ENCODE measurements at places on chromosomes 12 and 14.

DNA sequence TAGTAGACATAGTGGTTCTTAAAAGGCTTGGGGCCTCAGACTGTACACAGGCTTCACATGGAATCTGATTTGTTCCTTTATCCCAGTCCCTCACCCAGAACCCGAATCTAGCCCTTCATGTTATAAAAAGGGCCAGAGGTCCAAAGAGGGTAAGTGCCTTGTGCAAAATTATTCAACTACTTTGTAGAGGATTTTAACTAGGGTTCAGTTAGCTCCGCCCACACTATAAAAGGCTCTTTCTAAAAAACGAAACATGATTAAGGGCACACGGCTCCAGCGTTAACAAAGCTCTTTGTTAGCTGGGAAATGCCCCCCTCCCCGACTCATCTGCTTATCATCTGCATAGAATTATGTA lies 3.2 kb upstream of the SOCS2 start:
- H3K4me3 ChIP-seq, result peak overlapping the region; percentile 27
- no peaks in the 10 kb centered on the region for H3K27me3 ChIP-seq
- DNase-seq, result no peak
- H3K27ac ChIP-seq, result no peak overlapping the region

GRCh38 chr14:76771437-76771980 lies 10.2 kb downstream of the VASH1 start:
- no peak overlapping the region for H3K4me3 ChIP-seq
- DNase-seq, result peak; percentile 6
- no peaks in the 10 kb centered on the region for H3K36me3 ChIP-seq
- no peaks in the 10 kb centered on the region for H3K27me3 ChIP-seq

DNA sequence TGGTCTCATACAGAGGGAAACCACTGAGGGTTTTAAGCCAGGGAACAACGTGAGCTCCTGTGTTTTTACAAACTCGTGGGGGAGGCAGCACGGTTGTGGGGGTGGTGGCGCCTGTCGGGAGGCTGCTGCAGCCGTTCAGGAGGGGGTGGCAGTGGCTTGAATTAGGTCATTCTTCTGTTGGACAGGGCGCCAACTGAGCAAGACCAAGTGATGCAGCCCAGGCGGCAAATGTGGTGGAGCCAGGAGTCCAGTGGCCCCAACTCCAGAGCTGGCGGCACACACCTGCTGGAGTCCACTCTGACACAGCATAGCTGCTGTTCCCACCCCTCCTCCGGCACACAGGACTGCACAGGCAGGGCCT lies 27.8 kb downstream of the FBRSL1 start:
- no peaks in the 10 kb centered on the region for H3K4me1 ChIP-seq
- no peaks in the 10 kb centered on the region for H3K27me3 ChIP-seq
- no peak overlapping the region for H3K27ac ChIP-seq
- DNase-seq, result no peak
- H3K4me3 ChIP-seq, result no peak overlapping the region

- H3K4me3 ChIP-seq, result no peak overlapping the region
- no peak for DNase-seq
- no peaks in the 10 kb centered on the region for H3K36me3 ChIP-seq
- no peaks in the 10 kb centered on the region for H3K27me3 ChIP-seq
Measured at GRCh38 chr14:95314609-95315008, 5.1 kb downstream of the CLMN start.

- H3K4me3 ChIP-seq, result no peak overlapping the region
- no peaks in the 10 kb centered on the region for H3K36me3 ChIP-seq
- H3K27me3 ChIP-seq, result no peaks in the 10 kb centered on the region
- peaks cover 7% of the 10 kb centered on the region for H3K4me1 ChIP-seq
- no peak overlapping the region for H3K27ac ChIP-seq
Measured at GRCh38 chr12:106304797-106305196, 2.3 kb downstream of the TCP11L2 start.

DNA sequence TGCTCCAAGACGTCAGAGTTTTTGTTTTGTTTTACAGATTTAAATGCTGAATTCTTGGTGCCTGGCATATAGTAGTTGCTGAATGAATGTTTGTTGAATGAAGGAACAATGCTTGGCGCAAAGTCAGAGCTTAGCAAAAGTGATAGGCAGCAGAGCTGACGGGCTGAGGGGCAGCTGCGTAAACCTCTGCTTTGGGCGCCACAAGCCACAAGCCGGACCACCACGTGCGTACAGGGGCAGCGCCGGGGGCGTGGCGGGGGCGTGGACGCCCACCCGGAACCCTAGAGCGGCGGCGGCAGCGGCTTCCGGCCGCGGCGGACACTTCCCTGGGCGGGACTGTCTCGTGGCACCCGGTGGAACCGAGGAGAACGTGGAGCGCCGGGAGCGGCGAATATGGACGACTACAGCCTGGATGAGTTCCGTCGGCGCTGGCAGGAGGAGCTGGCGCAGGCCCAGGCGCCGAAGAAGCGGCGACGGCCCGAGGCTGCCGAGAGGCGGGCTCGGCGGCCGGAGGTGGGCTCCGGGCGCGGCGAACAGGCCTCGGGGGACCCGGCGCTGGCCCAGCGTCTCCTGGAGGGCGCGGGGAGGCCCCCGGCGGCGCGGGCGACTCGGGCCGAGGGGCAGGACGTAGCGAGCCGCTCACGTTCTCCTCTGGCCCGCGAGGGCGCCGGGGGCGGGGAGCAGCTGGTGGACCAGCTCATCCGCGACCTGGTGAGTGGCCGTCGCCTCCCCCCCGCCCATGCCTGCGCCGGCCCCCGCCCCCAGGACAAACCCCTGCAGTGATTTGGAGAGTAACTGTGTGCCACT lies at the start of gene FBXW8:
Gene FBXW8 (plus strand): TSS at position 306 of the 807 bp plus-strand sequence. CDS start 88 bp downstream, at position 394.
- peak within 1 kb of the TSS; percentile 69 for H3K4me3 ChIP-seq
- H3K27me3 ChIP-seq, result no peaks in the 10 kb centered on the region
- H3K27ac ChIP-seq, result peak within 1 kb of the TSS; percentile 33
- peak; percentile 57 for DNase-seq

GRCh38 chr14:95533391-95533821 lies 1.4 kb upstream of the GLRX5 start:
- H3K27me3 ChIP-seq, result no peaks in the 10 kb centered on the region
- peak; percentile 5 for DNase-seq
- peaks cover 15% of the 10 kb centered on the region for H3K4me1 ChIP-seq
- H3K27ac ChIP-seq, result no peak overlapping the region

- no peaks in the 10 kb centered on the region for H3K4me1 ChIP-seq
- H3K36me3 ChIP-seq, result no peaks in the 10 kb centered on the region
- no peak overlapping the region for H3K4me3 ChIP-seq
- no peaks in the 10 kb centered on the region for H3K27me3 ChIP-seq
- no peak for DNase-seq
- H3K27ac ChIP-seq, result no peak overlapping the region
Measured at GRCh38 chr12:25950329-25951115, 8.0 kb upstream of the RASSF8 start.

DNA sequence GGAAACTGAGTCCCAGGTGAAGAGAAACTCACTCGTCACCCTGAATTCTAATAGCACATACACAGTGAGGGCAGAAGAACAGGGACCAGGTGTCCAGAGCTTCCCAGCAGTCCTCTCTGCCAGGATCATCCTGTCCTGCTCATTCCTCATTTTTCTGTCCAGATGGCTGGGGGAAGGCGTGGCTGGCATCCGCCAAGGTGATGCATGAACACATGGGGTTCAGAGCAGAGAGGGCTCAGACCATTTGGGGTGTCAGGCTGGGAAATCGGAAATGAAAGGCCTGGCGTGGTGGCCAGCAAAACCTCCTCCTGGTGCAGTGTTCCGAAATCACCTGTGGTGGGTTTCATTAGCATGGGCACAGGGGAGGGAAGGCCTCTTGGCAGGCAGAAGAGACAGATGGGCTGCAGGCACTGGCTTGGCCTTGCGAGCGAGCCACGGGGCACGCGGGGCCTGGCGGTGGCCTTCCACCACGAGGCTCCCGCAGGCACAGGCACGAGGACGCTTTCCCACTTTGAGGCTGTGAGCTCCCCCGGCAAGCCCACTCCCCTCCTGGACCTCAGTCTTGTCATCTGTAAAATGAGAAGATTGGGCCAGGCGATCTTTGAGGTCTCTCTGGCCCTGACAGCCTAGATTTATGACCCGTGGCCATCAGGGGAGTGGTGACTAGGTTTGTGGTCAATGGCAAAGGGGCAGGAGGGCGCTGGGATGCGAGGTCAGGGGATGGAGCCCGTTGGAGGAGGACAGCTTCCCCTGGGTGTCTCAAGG lies 68.5 kb downstream of the TSPAN9 start:
- DNase-seq, result no peak
- H3K27ac ChIP-seq, result no peak overlapping the region
- no peak overlapping the region for H3K4me3 ChIP-seq

DNA sequence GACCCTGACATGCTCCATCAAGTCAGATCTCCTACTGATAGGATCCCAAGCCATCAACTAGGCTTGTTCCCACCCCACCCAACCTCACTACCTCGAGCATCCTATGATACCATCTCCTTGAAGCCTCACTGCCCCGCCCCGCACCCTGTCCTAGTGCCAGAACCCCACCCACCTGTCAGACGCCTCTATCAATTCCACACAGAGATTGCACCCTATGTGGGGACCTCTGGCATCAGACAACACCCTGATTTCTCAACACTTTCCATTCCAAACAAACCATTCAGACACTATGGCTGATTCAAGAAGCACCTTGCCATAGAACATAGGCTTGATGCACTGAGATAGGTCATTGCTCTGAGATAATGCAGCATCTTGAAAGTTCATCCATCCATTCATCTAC lies 3.1 kb upstream of the GLTP start:
- no peaks in the 10 kb centered on the region for H3K27me3 ChIP-seq
- no peak for DNase-seq
- H3K27ac ChIP-seq, result no peak overlapping the region
- no peak overlapping the region for H3K4me3 ChIP-seq

DNA sequence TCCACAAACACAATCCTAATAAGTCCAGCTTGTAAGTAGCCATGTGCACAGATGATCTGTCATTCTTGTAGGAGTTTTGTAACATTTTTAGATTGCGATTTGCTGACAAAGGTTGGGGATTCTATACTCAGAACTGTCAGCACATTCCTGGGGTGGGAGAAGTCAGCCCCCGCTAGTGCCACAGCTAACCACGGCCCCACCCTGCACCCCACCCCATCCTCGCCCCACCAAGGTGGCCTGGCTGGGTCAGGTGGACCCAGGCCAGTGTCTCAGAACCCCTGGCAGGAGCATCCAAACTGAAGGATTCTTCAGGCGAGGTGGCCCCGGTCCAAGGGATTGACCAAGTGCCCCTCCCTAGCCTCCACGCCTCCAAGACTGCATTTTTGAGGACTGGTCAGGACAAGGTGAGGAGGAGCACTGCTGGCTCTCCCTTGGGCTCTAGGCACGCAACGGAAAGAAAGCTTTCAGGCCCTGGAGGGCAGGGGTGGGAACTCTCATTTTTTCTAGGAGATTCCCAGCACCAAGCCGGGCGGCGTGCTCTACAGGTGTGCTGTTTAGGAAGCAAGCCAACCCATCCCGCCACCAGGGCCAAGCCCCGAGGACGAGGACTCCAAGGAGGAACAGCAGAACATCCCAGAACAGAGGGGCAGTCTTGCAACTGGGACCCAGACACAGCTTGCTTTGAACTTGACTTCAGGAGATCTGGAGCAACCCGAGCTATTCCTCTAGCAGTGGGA lies 172.8 kb downstream of the BCL11B start:
- no peaks in the 10 kb centered on the region for H3K36me3 ChIP-seq
- H3K27ac ChIP-seq, result no peak overlapping the region
- H3K27me3 ChIP-seq, result no peaks in the 10 kb centered on the region
- H3K4me3 ChIP-seq, result no peak overlapping the region

DNA sequence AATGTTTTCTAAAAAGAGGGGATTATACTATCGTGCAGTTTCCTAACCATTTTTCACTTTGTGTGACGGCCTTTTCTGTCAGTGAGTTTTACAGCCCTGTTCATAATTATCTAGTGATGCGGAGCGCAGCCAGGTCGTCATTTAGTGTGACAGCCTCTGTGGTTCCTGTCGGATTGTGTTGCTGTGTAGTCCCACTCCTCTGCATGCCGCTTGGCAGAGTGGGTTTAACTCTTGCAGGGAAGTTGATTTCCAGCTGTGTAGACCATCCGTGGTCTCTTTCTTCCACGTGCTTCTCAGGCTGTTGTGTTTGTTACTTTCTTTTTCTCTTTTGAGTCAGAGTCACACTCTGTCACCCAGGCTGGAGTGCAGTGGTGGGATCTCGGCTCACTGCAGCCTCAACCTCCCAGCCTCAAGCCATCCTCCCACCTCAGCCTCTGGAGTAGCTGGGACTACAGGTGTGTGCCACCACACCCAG lies 8.6 kb downstream of the RAN start:
- H3K4me3 ChIP-seq, result no peak overlapping the region
- H3K27ac ChIP-seq, result no peak overlapping the region
- H3K27me3 ChIP-seq, result no peaks in the 10 kb centered on the region

- H3K27me3 ChIP-seq, result no peaks in the 10 kb centered on the region
- H3K27ac ChIP-seq, result no peak overlapping the region
Measured at GRCh38 chr14:88533064-88533602, 21.7 kb downstream of the PTPN21 start.
